Upper lobe of right lung (tissue), 1 donor: ENCODE measurements at places on chromosomes 12 and 14.
A peak's percentile ranks its signal among the peaks of the same experiment; 100 is the strongest.

GRCh38 chr12:80766210-80766609, 49.5 kb downstream of the MYF5 start:
- no peak for DNase-seq

DNA sequence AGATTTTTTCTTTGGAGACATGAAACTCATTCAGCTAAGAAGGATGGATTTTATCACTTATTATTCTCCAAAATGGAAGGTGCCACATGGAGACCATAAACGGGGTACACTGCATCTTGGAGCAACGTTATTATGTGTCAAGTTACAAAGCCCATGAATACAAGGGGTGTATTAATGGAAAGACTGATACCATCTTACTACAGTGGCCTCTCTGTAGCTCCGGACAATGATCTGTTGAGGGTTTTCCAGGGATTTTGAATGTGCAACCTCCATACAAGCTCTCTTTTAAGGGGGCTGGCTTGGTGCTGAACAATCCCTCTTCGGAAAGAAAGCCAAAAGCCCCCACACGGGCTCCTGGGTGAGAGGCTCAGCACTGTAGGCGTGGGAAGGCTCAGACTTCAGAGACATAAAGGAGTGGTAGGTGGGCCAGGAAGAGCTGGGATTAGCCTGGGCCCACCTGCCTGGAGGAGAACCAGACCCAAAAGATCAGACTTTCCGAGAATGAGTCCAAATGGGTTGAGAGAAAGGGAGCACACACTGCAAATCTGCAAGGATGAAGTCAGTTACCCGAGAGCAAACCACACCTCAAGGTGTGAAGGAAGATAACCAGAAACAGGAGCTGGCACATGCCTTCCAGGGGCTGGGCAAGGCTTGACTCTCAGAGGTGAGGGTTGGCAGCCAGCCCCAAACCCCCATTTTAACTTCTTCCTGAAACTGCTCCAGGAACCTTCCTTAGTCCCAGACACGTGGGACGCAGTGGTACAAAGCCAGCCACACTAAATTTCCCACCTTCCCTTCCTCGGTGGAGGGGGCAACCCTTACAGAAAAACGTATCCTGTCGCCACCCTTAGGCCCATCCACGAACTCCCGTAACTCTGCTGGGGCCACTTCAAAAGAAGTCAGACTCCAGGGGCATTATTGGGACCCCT, 1.5 kb downstream of the VPS37B start:
- DNase-seq: peak; percentile 73

GRCh38 chr12:20011200-20011599, 357.1 kb upstream of the PDE3A start:
- DNase-seq: no peak

GRCh38 chr12:29737644-29738043, 46.1 kb downstream of the TMTC1 start:
- DNase-seq: no peak

DNA sequence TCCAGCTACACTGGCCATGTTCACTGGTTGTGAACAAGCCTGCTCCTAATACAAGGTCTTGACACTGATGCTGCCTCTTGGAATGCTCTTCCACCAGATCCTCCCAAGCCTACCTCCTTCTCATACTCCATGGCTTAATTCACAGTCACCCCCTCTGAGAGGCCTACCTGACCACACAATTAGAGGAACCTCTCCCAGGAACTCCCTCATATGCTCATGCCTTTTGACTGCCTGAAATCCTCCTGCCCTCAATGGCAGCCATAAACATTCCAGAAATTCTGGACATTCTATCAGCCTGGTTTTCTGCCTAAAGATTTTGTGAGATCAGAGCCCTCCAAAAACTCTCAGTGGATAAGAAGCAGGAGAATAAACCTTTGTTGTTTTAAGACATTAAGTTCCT, 340.2 kb downstream of the C12orf75 start:
- DNase-seq: no peak

DNA sequence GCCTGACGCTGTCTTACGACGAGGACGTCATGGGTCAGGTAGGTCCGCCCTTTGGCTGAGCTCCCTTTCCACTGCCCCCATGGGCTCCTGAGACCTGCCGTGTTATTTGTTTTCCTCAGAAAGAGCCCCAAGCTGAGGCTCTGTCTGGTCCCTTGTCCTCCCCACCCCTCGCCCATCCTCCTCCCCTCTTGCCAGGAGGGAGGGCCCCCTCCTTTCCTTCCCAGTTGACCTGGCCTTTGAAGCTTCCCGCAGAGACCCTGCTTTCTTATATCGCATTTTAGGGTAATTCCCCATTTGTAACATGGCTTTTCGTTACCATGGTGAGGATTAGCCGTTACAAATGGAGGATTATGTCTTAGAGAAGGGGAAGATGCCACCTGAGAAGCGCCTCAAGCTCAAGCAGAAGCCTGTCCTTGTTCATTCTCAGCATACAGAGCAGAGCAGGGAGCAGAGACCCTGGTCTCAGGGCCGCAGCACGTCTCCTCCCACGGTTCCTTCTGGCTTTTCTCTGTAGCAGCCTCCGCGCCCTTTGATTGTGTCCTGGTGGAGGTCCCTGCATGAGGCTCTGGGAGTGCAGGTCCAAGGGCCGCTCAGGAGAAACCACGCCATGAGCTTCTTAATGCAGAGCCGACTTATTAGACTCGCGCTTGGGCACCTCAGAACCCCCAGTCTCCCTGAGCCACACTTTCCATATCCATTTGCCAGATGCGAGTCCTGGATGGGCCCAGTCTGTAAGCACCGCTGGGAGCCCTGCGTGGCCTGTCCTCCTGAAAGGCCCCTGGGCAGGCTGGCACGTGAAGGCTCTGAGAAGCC, 47.2 kb downstream of the UBE3B start:
- no peak for DNase-seq

DNA sequence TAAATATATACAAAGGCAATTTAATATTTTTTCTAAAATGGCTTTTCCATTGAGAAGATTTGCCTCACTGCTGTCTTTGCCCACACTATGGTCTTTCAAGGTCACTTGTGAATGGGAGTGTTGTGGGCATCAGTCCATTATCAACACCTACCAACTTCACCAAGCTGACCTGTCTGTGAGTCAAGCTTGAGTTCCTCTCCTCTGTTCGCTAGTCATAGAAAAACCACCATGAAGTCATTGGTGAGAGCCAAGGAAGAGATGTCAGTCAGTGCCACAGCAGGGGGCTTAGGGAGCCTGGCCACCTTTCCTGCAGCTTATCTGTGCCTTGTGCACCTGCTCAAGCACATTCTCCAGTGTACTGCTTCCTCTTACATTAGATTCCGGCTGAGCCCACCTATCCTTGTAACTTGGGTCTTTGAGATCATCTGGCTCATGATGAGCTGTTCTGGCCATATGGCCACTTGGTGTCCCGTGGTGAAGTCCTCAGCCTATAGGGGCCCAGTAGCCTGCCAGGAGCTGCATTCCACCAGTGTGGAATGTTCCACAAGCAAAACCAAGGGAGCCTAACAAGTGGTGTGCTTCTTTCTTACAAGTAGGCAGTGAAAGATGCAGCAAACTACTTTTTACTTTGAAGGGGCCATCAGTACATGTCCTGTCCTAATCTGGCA, 80.8 kb upstream of the C12orf71 start:
- DNase-seq: no peak

DNA sequence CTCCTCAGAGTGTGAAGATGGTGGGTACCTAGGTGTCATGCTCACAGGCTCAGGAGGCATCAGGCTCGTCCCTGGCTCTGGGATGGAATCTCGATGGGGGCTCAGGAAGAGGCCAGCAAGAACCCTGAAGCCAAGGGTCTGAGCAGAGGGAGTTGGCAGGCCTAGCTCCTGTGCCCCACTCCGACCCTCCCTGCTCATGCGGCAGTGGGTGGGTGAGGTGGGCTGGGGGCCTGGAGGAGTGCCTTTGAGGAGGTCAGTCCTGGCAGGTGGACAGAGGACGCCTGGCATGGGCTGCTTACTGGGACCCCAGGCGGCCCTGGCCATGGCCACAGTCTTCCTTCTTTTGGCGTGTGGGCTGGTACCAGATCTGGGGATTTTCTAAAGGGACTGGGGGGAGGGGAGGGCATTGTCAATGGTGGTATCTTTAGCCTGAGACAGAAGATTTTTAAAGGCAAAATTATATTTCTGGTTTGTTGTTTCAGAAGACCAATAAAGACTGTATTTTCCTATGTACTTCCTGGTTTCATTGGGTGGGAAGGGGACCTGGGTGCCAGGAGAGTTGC, 16.0 kb downstream of the LRTM2 start:
- no peak for DNase-seq

- DNase-seq: peak; percentile 98
Measured at GRCh38 chr12:120469450-120470149, at the start of gene SRSF9. Gene SRSF9, minus strand, starts transcription at chr12:120469748. Its CDS starts 139 bp downstream, at chr12:120469609.
